H1 (cell line): ENCODE measurements at places on chromosomes 13 and 19. TPM values are rescaled to one million over a fixed set of nuclear protein-coding genes. Genes with fewer than 3 reads are reported as not detected.
A peak's percentile ranks its signal among the peaks of the same experiment; 100 is the strongest.

DNA sequence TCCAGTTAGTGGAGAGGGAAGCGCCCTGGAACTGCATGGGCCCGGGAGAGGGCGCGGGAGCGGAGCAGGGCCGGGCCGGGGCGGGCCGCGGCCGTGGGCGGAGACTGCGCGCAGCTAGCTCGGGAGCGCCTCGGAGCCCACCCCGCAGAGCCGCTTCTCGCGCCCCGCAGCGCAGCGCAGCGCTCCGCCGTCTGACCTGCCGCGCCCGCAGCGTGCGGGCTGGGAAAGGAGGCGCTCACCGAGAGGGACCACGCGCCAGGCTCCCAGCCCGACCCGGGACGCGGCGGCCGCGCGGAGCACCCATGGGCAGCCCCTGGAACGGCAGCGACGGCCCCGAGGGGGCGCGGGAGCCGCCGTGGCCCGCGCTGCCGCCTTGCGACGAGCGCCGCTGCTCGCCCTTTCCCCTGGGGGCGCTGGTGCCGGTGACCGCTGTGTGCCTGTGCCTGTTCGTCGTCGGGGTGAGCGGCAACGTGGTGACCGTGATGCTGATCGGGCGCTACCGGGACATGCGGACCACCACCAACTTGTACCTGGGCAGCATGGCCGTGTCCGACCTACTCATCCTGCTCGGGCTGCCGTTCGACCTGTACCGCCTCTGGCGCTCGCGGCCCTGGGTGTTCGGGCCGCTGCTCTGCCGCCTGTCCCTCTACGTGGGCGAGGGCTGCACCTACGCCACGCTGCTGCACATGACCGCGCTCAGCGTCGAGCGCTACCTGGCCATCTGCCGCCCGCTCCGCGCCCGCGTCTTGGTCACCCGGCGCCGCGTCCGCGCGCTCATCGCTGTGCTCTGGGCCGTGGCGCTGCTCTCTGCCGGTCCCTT lies at the start of gene MLNR:
MLNR (plus strand) TSS at position 303 of the 820 bp plus-strand sequence; CDS start at position 303, 0 bp downstream.
- H3K4me1 ChIP-seq = peaks cover 9% of the 10 kb centered on the region
- no peak within 1 kb of the TSS for H3K27ac ChIP-seq
- peaks cover 78% of the 10 kb centered on the region for H3K27me3 ChIP-seq
- peak within 1 kb of the TSS; percentile 34 for H3K4me3 ChIP-seq
- peaks cover 4% of the 10 kb centered on the region; the same call in 1 of the 2 replicates for H3K36me3 ChIP-seq

- H3K4me3 ChIP-seq = no peak overlapping the region
- no peaks in the 10 kb centered on the region for H3K4me1 ChIP-seq
- H3K36me3 ChIP-seq = no peaks in the 10 kb centered on the region
- no peak for DNase-seq
- H3K27ac ChIP-seq = no peak overlapping the region
Measured at GRCh38 chr13:46720189-46720588, 76.8 kb downstream of the ESD start.

- DNase-seq = no peak
- H3K4me3 ChIP-seq = no peak overlapping the region
- no peaks in the 10 kb centered on the region for H3K27me3 ChIP-seq
- H3K4me1 ChIP-seq = no peaks in the 10 kb centered on the region
- H3K36me3 ChIP-seq = no peaks in the 10 kb centered on the region
Measured at GRCh38 chr19:34808566-34808965, 35.6 kb upstream of the ZNF599 start.

- H3K4me1 ChIP-seq = peaks cover 2% of the 10 kb centered on the region; the same call in 1 of the 2 replicates
- peak overlapping the region; percentile 89 for H3K4me3 ChIP-seq
- H3K36me3 ChIP-seq = peaks cover 10% of the 10 kb centered on the region; the same call in 1 of the 2 replicates
- peak; percentile 62 for DNase-seq
Measured at GRCh38 chr19:12611361-12611699, 610 bp downstream of the ZNF791 start.

ANO8 gene
- total RNA-seq = 20.7 and 21.4 TPM in 2 replicates

DNA sequence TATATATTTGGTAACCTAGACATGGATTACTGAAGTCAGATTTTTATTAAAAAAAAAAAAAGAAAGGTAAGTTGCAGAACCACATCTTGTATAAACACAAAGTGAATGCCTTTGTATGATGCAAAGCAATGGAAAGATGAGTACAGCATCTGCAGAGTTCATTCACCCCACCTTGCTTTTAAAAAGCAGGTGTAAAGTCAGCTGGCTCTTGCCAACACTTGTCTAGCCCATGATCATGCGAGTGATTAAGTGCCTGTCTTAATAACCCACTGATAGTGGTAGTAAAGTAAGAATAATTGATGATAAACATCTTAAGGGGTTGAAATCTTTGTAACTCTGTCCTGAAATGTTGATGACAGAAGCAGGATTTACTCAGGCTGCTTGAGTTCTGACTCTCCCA lies 710.4 kb downstream of the EFNB2 start:
- no peak overlapping the region for H3K27ac ChIP-seq
- DNase-seq = no peak
- H3K4me1 ChIP-seq = no peaks in the 10 kb centered on the region
- no peaks in the 10 kb centered on the region for H3K36me3 ChIP-seq
- H3K27me3 ChIP-seq = peaks cover 1% of the 10 kb centered on the region

MIA gene
- total RNA-seq = not detected in 2 replicates

- no peak overlapping the region for H3K27ac ChIP-seq
- no peaks in the 10 kb centered on the region for H3K36me3 ChIP-seq
- H3K27me3 ChIP-seq = no peaks in the 10 kb centered on the region
- no peaks in the 10 kb centered on the region for H3K4me1 ChIP-seq
Measured at GRCh38 chr13:30307971-30308290, 580 bp upstream of the KATNAL1 start.

GRCh38 chr13:34816908-34817665 lies 125.0 kb upstream of the NBEA start:
- H3K27me3 ChIP-seq = no peaks in the 10 kb centered on the region
- peaks cover 11% of the 10 kb centered on the region; the same call in 1 of the 2 replicates for H3K4me1 ChIP-seq
- no peaks in the 10 kb centered on the region for H3K36me3 ChIP-seq

DNA sequence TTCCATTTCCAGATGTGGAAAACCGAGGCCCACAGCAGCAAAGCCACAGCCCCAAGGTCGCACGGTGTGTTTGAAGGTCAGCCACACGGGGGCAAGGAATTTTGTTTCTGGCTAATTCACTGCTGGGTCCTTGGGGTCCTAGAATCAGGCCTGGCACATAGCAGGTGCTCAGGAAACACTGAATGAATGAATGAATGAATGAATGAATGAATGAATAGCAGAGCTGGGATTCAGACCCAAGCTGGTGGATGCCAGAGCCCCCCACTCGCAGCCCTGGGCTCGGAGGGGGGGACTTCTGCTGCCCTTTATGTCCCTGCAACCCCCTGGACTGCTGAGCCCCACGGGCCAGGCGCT lies 37.0 kb downstream of the ZNRF4 start:
- no peaks in the 10 kb centered on the region for H3K36me3 ChIP-seq
- no peak for DNase-seq
- H3K4me1 ChIP-seq = 0 out of 2 replicates have a peak, but pooled peaks cover 2% of the 10 kb centered on the region
- H3K27me3 ChIP-seq = peaks cover 27% of the 10 kb centered on the region
- H3K27ac ChIP-seq = no peak overlapping the region
- H3K4me3 ChIP-seq = no peak overlapping the region

DNA sequence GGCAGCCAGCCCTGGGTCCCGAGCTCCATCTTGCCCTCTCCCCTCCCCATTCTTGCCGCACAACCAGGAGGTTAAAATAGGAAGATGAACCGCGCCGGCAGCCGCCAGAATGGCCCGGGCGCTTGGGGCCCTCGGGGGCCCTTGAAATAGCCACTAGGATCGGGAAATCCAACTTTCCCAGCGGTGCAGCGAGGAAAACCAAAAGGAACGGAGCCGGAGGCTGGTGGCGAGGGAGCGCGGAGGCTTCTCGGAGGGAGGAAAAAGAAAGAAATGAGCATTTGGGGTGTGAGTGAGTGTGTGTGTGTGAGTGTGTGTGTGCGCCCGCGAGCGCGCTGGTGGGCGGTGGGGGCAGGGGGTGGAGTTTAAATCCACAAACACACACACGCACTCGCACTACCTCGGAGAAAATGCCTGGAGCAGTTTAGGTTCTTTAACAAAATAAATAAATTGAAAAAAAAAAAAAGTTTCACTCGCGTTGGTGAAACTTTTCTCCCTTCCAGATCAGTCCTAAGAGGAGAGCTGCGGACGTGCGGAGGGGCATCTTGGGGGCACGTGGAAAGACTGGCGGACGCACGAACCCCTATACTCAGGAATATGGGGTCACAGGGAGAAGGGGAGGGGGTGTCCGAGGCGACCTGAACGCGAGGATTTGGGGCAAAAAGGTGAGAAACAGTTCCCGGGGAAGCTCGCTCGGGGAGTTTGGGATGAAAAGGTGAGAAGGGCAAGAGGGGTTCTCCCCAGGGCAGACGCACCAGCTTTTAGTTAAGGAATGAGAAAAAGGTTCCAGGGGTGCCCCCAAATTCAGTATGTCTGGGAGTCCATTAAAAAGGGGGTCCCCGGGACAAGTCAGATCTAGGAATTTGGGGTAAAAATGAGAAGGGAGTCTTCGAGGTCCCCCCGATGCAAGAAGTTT lies 1.3 kb downstream of the RFX2 start:
- DNase-seq = peak; percentile 54
- no peaks in the 10 kb centered on the region for H3K36me3 ChIP-seq
- H3K4me1 ChIP-seq = no peaks in the 10 kb centered on the region
- peak overlapping the region; percentile 68 for H3K4me3 ChIP-seq
- no peak overlapping the region for H3K27ac ChIP-seq
- H3K27me3 ChIP-seq = peaks cover 21% of the 10 kb centered on the region

GRCh38 chr19:44346556-44346955 lies 9.9 kb downstream of the ZNF112 start:
- H3K4me1 ChIP-seq = no peaks in the 10 kb centered on the region
- no peak for DNase-seq
- no peak overlapping the region for H3K27ac ChIP-seq

DNA sequence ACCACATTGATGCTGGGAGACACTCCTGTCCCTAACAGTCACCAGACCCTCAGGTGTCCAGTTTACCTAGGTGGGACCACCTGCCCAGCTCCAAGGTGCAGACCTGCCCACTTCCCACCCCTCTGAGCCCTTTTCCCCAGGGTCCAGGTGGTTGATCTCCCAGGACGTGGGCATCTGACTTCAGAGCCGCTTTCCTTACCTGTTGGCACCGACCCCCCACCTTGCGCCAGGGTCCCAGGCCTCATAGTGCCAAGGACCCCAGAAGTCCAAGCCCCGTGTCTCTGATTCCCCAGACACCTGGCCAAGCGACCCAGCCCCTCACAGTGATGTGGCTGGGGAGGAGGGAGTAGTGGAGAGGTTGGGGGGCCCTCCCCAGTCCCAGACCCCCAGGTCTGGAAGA lies 9.6 kb upstream of the BBC3 start:
- H3K36me3 ChIP-seq = no peaks in the 10 kb centered on the region
- DNase-seq = no peak
- H3K4me3 ChIP-seq = peak overlapping the region; percentile 31
- no peaks in the 10 kb centered on the region for H3K27me3 ChIP-seq
- H3K27ac ChIP-seq = no peak overlapping the region

GRCh38 chr13:27592865-27593264 lies 27.5 kb downstream of the LNX2 start:
- H3K4me3 ChIP-seq = no peak overlapping the region
- no peaks in the 10 kb centered on the region for H3K36me3 ChIP-seq
- no peak overlapping the region for H3K27ac ChIP-seq

ZNF606 gene
- 17.5 and 19.3 TPM in 2 replicates for total RNA-seq

DNA sequence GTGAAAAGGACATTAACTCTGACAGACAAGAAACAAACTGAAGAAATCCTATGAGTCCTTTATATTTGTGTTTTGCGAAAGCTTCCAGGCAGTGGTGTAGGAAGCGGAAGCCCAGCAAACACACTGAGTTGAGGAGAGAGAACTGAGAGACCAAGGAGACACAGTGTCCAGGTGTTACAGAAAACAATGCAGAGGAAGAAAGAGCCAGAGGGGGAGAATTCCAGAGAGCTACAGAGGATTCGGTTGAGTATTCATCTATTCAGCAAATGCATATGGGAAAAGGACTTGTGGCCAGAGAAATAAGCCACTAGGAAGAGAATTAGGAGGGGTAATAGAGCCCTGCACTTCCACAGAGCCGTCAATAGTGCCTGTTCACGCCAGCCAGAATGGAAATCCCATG lies 183.5 kb downstream of the LIG4 start:
- DNase-seq = no peak
- H3K4me3 ChIP-seq = no peak overlapping the region
- H3K4me1 ChIP-seq = no peaks in the 10 kb centered on the region
- no peaks in the 10 kb centered on the region for H3K27me3 ChIP-seq
- no peaks in the 10 kb centered on the region for H3K36me3 ChIP-seq
- H3K27ac ChIP-seq = no peak overlapping the region

HRC gene
- total RNA-seq = 1.8 and 2.3 TPM in 2 replicates

TPTE2 gene
- total RNA-seq = not detected in 2 replicates

GRCh38 chr19:28417361-28417760 lies 795.6 kb downstream of the UQCRFS1 start:
- no peak for DNase-seq
- H3K27me3 ChIP-seq = no peaks in the 10 kb centered on the region
- no peak overlapping the region for H3K4me3 ChIP-seq
- 0 out of 2 replicates have a peak, but pooled peaks cover 2% of the 10 kb centered on the region for H3K4me1 ChIP-seq

- no peak for DNase-seq
- H3K4me3 ChIP-seq = no peak overlapping the region
- H3K4me1 ChIP-seq = peaks cover 2% of the 10 kb centered on the region
Measured at GRCh38 chr13:31982540-31982939, 49.0 kb upstream of the FRY start.

GRCh38 chr19:41016488-41017071 lies 25.5 kb downstream of the CYP2B6 start:
- no peaks in the 10 kb centered on the region for H3K27me3 ChIP-seq
- no peak overlapping the region for H3K4me3 ChIP-seq

RASL11A gene
- total RNA-seq = 6.8 and 7.9 TPM in 2 replicates

DNA sequence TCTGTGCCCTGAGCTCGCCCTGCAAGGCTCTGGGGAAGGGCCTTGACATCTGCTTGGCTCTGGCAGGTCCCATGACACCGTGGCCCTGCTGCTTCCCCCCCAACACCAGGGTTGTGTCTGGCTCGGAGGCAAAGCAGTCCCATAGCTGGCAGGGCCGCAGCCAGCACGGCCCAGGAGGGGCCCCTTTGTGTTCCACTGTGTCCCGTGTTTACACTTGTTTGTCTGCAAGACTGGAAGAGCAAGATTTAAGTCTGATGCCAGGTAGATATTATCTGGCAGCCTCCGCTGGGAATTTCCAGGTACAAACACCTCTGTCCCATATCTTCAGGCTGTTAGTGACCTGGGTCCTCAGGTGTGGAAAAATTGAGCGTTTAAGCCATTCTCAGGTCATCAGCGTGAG lies 44.3 kb downstream of the MCF2L start:
- no peak overlapping the region for H3K27ac ChIP-seq
- H3K4me3 ChIP-seq = no peak overlapping the region
- no peak for DNase-seq
- H3K36me3 ChIP-seq = no peaks in the 10 kb centered on the region
- no peaks in the 10 kb centered on the region for H3K4me1 ChIP-seq
- no peaks in the 10 kb centered on the region for H3K27me3 ChIP-seq

KLK7 gene
- total RNA-seq = 0.55 and 0.73 TPM in 2 replicates

GRCh38 chr19:48544856-48545750 lies 6.9 kb upstream of the SULT2B1 start:
- no peak overlapping the region for H3K4me3 ChIP-seq
- H3K27ac ChIP-seq = peak overlapping the region; percentile 29; the same call in 1 of the 2 replicates
- peaks cover 19% of the 10 kb centered on the region for H3K4me1 ChIP-seq
- H3K27me3 ChIP-seq = no peaks in the 10 kb centered on the region
- no peaks in the 10 kb centered on the region for H3K36me3 ChIP-seq
